ENCODE measurements at places on chromosomes 3 and 15.
A peak's percentile ranks its signal among the peaks of the same experiment; 100 is the strongest.

- DNase-seq, result no peak
These were observed 6.1 kb downstream of the SHF start for GRCh38 chr15:45181491-45182285.

DNA sequence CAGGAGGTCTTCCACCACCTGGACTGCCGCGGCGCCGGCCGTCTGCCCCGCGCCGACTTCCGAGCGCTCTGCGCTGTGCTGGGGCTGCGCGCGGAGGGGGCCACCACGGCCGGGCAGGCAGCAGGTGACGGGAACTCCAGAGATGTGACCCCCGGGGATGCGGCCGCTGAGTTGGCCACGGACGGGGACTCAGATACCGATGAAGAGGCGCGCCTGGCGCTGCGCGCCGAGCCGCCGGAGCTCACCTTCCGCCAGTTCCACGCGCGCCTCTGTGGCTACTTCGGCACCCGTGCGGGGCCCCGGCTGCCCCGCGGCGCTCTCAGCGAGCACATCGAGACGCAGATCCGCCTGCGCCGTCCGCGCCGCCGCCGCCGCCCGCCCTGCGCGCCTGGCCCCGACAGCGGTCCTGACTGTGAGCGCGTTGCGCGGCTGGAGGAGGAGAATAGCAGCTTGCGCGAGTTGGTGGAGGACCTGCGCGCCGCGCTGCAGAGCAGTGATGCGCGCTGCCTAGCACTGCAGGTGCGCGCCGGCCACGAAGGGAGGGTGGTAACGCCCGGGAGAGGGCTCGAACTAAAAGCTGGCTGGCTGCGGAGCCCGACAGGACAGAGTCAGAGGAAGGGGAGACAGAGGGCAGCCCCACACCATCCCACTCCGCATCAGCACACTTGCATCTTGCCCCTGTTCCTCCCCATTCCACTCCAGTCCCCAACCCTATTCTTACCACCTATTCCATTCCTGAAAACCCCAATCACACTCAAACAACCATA is 885 bp downstream of the EFCC1 start:
- DNase-seq, result no peak

DNA sequence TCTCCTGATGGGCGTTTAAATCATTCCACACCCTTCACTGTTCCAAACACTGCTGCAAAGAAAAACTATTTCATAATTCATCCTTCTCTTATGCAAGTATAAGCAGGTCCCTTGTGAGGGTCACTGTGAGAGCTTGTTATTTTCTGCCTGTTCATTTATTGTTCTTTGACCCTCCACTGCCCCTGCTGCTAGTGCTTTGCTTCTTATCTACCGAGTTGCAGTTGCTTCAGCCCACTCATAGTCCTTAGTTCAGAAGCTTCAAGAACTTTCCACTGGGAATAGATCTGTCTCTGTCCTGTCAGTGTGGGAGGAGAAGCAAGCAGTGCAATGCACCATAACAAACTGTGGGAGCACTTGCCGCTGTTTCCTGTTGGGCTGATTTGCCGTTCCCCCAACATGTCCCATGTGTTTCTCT is 39.8 kb downstream of the RIOX2 start:
- DNase-seq, result no peak

GRCh38 chr15:48861813-48862431 is 16.0 kb upstream of the EID1 start:
- DNase-seq, result peak; percentile 12

GRCh38 chr3:169836942-169837275 is 24.2 kb upstream of the LRRC34 start:
- DNase-seq, result no peak
